Foreskin fibroblast (primary cell): ENCODE measurements at places on chromosomes 4 and X.
A peak's percentile ranks its signal among the peaks of the same experiment; 100 is the strongest.

DNA sequence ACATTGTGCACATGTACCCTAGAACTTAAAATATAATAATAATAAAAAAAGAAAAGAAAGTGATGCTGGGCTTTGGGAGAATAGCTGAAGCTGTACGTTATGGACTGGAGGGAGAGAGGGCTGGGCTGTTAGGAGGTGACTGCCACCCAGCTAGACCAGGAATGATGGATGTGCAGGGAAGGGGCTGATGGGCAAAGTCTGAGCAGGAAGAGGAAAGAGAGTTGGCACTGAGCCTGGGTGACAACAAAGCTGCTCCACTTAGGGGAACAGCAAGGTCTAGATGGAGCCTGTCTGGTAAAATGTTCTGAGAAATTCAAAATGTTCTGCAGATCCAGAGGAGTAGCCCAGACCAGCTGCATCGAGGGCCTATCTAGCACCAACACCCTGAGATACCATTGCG lies 32.3 kb downstream of the MED28 start:
- no peak for DNase-seq

- no peak for DNase-seq
Observed at GRCh38 chr4:128345650-128346049, 58.0 kb upstream of the PGRMC2 start.

GRCh38 chrX:150897421-150898320 lies 797 bp downstream of the CD99L2 start:
- DNase-seq: peak; percentile 30

DNA sequence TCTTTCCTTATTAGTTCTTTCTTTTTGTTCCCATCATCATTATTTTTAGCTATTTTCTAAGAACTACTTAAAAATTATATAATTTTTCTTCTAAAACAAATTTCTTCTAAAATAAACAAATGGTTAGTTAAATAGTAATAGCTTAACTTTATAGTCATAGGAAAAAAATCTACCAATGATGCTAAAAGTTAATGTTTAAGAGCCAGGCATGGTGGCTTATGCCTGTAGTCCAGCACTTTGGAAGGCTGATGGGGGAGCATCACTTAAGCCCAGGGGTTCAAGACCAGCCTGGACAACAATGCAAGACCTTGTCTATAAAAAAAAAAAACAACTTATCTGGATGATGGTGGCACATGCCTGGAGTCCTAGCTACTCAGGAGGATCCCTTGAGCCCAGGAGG lies 127.1 kb upstream of the ANXA3 start:
- no peak for DNase-seq

DNA sequence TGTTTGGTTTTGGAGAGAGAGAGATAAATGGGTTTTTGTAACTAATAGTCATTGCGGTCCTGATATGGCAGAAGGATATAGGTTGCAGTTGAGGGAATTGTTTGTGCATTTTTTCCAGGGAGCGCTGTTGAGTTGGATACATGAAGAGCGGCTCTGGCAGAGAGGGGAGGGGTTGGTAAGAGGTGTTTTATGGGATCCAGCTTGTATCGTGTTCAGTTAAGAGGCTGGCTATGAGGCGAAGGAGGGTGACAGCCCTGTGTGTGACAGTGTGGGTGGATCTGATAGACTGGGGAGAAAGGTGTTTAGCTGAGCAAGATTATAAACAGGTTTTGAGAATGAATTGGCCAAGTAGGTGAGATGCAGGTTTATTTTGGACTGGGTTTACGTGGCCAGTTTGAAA lies 1.5 kb downstream of the SPANXN4 start:
- DNase-seq: no peak

- DNase-seq: no peak
Observed at GRCh38 chr4:156052116-156052515, 98.5 kb upstream of the CTSO start.

- peak; percentile 83 for DNase-seq
Observed at GRCh38 chr4:19739101-19739651, 512.5 kb upstream of the SLIT2 start.

DNA sequence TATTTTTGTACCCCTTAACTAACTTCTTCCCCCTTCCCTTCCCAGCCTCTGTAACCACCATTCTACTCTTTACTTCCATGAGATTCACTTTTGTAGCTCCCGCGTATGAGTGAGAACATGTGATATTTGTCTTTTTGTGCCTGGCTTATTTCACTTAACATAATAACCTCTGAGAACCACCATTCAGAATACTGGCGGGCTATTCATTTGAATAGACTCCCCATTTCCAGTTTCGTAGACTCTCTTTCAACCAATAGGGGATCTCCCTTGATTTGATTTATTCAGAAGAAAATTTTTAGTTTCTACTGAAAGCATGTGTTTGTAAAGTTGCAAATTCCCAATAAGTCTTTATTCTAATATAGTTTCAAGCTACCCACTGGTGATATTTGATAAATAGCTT lies 117.2 kb downstream of the GATB start:
- no peak for DNase-seq

GRCh38 chr4:1578251-1578773 lies 105.8 kb downstream of the FAM53A start:
- DNase-seq: no peak

- no peak for DNase-seq
Observed at GRCh38 chr4:175562542-175562941, 249.5 kb downstream of the GPM6A start.

GRCh38 chr4:155428128-155428527 lies 51.4 kb upstream of the MAP9 start:
- DNase-seq: no peak

- DNase-seq: no peak
Observed at GRCh38 chrX:6990552-6991193, 156.8 kb upstream of the STS start.

GRCh38 chr4:148445860-148446330 lies 3.7 kb upstream of the NR3C2 start:
- DNase-seq: peak; percentile 14

DNA sequence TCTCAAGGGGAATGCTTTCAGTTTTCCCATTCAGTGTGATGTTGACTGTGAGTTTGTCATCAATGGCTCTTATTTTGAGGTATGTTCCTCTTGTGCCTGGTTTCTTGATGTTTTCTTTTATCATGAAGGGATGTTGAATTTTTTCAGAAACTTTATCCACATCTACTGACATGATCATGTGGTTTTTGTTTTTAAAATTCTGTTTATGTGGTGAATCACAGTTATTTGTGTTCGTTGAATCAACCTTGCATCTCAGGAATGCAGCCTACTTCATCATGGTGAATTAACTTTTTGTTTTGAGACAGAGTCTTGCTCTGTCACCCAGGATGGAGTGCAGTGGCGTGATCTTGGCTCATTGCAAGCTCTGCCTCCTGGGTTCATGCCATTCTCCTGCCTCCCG lies 263.1 kb upstream of the KLF3 start:
- DNase-seq: no peak

DNA sequence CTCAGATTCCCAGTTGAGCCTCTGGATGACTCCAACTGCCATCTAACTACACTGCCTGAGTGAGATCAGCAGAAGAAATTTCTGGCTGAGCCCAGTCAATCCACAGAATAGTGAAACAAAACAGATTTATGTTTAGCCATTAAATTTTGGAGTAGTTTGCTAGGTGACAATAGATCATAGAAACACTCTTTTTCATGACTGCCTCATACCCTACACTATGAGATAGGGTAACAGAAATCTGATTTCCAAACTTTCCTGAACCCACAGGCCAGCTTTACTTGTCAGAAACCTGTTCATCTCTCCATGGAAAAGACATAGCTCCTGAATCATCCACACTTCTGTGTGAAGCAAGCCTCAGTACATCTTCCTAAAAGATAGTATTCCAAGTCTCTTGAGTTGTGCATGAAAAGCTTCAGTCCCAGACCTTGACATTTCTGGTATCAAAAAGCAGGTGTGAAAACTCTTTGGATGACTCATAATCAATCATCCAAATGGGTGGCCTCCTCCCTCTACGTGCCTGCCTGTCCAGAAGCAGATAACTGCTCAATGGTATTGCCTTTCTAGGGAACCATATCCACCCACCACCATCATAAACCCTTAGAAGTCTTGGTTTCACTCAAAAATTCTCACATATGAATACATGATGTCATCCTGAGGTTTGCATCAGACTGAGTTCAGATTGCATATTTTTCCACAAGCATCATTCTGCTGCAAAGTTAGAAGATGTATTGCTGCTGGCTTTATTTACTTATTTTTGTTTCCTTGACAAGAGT lies 47.5 kb upstream of the RAP2C start:
- peak; percentile 16 for DNase-seq

DNA sequence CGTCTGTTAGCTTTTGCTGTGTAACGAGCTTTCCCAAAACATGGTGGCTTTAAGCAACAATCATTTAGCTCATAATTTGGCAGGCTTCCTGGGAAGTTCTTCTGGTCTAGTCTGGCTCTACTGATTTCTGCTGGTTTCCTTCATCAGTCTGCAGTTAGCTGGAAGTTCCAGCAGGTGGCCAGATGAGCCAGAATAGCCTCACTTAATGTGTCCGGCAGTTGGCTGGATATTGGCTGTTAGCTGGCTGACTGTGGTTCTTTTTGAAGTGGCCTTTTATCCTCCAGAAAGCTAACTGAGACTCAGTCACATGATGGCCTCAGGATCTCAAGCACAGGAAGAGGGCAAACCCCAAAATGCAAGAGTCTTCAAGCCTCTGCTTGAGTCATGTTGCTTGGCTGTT lies 34.9 kb downstream of the FTHL17 start:
- peak; percentile 58 for DNase-seq

GRCh38 chr4:101711590-101712260 lies 78.8 kb upstream of the BANK1 start:
- peak; percentile 36 for DNase-seq

GRCh38 chrX:131746491-131746968 lies 202.7 kb downstream of the OR13H1 start:
- peak; percentile 2 for DNase-seq

DNA sequence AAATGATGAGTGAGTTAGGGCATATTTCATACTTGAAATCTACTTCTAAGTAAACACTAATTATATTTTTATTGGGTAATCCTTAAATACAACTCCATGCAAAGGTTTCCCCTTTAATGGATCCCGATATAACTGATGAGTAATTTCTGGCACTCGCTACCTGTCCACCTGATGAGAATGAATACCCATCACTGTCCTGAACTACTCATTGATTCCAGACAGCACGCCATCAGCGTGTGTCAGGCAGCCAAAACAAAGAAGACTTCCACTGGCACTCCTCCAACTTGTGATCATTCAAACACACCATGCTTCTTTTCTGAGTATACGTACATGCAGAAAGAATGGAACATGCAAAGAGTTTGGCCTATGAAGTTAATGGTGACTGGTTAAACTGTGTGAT lies 69.4 kb downstream of the HCCS start:
- DNase-seq: no peak

DNA sequence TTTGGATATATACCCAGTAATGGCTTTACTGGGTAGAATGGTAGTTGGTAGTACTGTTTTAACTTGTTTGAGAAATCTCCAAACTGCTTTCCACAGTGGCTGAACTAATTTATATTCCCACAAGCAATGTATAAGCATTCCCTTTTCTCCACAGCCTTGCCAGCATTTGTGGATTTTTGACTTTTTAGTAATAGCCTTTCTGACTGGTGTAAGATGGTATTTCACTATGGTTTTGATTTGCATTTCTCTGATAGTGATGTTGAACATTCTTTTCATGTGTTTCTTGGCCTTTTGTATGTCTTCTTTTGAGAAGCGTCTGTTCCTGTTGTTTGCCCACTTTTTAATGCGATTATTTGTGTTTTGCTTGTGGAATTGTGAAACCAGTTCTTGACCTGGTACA lies 290.5 kb downstream of the BMPR1B start:
- DNase-seq: no peak

GRCh38 chr4:88240297-88240714 lies 44.1 kb downstream of the PPM1K start:
- no peak for DNase-seq

- peak; percentile 11 for DNase-seq
Observed at GRCh38 chr4:100581337-100581736, 63.5 kb upstream of the EMCN start.

DNA sequence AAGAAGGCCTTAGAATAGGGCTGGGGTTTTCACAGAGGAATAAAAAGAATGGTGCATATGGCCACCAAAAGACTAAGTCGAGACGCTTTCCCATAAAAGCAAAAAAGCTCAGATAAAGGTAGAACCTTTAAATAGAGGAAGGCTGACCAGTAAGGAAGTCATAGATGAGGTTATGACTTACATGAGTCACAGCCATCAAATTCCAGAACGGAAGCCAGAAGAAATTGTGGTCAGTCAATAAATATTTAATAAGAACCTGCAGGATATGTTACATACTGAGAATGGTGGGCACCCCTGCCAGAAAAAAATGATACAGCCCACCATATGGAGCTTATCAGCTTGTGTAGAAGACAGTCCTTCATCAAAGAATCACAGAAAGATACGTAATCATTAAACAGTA lies 120.1 kb downstream of the MANBA start:
- peak; percentile 33 for DNase-seq

- DNase-seq: no peak
Observed at GRCh38 chr4:88819818-88820697, 122.4 kb upstream of the NAP1L5 start.

- DNase-seq: no peak
Observed at GRCh38 chr4:44740201-44740600, 13.8 kb upstream of the GNPDA2 start.

- DNase-seq: no peak
Observed at GRCh38 chrX:121635141-121635540, 587.7 kb downstream of the GLUD2 start.

- DNase-seq: no peak
Observed at GRCh38 chrX:151359341-151359740, 37.7 kb upstream of the VMA21 start.

DNA sequence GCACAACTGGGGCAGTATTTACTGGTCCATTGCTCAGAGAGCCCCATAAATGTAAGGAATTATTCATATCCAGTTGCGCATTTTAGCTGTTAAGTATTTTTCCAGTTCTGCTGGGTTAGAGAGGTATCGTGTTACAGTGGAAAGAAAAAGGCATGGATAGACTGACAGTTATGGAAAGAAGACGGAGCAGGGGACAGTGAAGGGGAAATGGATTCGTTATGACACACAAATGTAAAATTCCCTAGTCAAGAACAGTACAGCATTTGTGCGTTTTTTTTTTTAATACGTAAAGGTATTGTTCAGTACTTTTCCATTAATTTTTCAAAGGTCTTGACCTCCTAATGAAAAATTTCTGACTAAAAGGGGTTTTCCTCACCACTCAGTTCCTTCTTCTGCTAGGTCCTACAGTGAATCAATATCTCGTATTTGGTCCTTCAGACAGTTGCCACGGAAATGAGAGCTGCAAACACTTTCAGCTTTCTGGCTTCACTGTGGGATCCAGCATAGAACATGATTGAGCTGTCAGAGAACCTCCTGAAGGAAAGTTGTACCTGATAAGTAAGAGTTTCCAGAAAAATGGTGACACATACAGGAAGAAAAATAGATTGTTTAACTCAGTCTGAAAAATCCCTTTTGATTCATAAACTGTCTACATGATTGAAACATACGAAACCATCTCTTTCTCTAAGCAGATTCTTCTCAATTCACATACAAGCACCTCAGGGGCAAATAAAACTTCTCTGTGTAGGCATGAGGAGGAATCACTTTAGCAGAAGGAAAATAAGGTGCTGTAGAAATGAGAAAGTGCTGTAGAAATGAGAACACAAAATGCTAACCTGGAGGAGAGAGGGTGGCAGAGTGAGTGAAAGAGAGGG lies 21.8 kb upstream of the BBS12 start:
- peak; percentile 51 for DNase-seq

GRCh38 chr4:51907006-51907669 lies 64.2 kb downstream of the DCUN1D4 start:
- no peak for DNase-seq

GRCh38 chr4:165654556-165654955 lies 218.5 kb upstream of the TLL1 start:
- DNase-seq: no peak
